Articular chondrocyte of knee joint (primary cell): ENCODE measurements at places on chromosomes 13 and 19. TPM values are rescaled to one million over a fixed set of nuclear protein-coding genes. Genes with fewer than 3 reads are reported as not detected.

The LGALS14 gene
- not detected in 2 replicates for total RNA-seq

The PDX1 gene
- not detected in 2 replicates for total RNA-seq

The VSTM1 gene
- not detected in 2 replicates for total RNA-seq

The EML2 gene
- 12.7 and 19.8 TPM in 2 replicates for total RNA-seq

The ACP7 gene
- not detected in 2 replicates for total RNA-seq

The ZNF225 gene
- total RNA-seq = 7.1 and 10.3 TPM in 2 replicates

The NLRP4 gene
- not detected in 2 replicates for total RNA-seq

The KLK15 gene
- total RNA-seq = not detected in 2 replicates

The DIAPH3 gene
- 31.4 and 35.7 TPM in 2 replicates for total RNA-seq

The SOX1 gene
- not detected in 2 replicates for total RNA-seq

The CEACAM21 gene
- not detected in 2 replicates for total RNA-seq

The ANKRD24 gene
- 0.91 and 0.97 TPM in 2 replicates for total RNA-seq

The ETHE1 gene
- total RNA-seq = 41.0 TPM in 2 replicates

The HS6ST3 gene
- under 0.01 TPM in 1 of 2 replicates, not detected in the other for total RNA-seq

The SIGLEC10 gene
- not detected in 2 replicates for total RNA-seq

The SIAH3 gene
- under 0.01 TPM in 1 of 2 replicates, not detected in the other for total RNA-seq

The CD22 gene
- under 0.01 and 0.97 TPM in 2 replicates for total RNA-seq

The GDF15 gene
- total RNA-seq = 31.0 and 32.9 TPM in 2 replicates

The CDX2 gene
- total RNA-seq = not detected in 2 replicates

The HRC gene
- total RNA-seq = not detected in 2 replicates

The NLRP5 gene
- not detected in 2 replicates for total RNA-seq

The CYP2F1 gene
- total RNA-seq = not detected in 2 replicates

The KCNN4 gene
- total RNA-seq = 3.9 and 6.1 TPM in 2 replicates

The MIER2 gene
- 6.5 and 6.9 TPM in 2 replicates for total RNA-seq

The CLC gene
- not detected in 2 replicates for total RNA-seq

The CADM4 gene
- total RNA-seq = 0.26 and 0.43 TPM in 2 replicates

The RASGRP4 gene
- total RNA-seq = not detected in 2 replicates

The SYNE4 gene
- 0.13 TPM in 1 of 2 replicates, not detected in the other for total RNA-seq

The FAM83E gene
- 0.65 TPM in 1 of 2 replicates, not detected in the other for total RNA-seq

The CLEC17A gene
- under 0.01 TPM in 1 of 2 replicates, not detected in the other for total RNA-seq

The RNF17 gene
- total RNA-seq = 0.43 TPM in 1 of 2 replicates, not detected in the other

The TMEM205 gene
- 76.3 and 80.2 TPM in 2 replicates for total RNA-seq

The EHD2 gene
- total RNA-seq = 124 and 147 TPM in 2 replicates

The SAE1 gene
- 114 and 119 TPM in 2 replicates for total RNA-seq

The KCNJ14 gene
- 0.65 TPM in 2 replicates for total RNA-seq

The IZUMO1 gene
- not detected in 2 replicates for total RNA-seq

The PTH2 gene
- total RNA-seq = not detected in 2 replicates
